LHCN-M2 (cell line): ENCODE measurements at places on chromosomes 3 and 15.
A peak's percentile ranks its signal among the peaks of the same experiment; 100 is the strongest.

GRCh38 chr3:183695569-183696364, 1.8 kb upstream of the YEATS2 start:
- DNase-seq, result no peak

GRCh38 chr15:78374436-78375393, 34.6 kb downstream of the CRABP1 start:
- DNase-seq, result no peak

GRCh38 chr3:122760453-122761271, 33.0 kb downstream of the HSPBAP1 start:
- no peak for DNase-seq

DNA sequence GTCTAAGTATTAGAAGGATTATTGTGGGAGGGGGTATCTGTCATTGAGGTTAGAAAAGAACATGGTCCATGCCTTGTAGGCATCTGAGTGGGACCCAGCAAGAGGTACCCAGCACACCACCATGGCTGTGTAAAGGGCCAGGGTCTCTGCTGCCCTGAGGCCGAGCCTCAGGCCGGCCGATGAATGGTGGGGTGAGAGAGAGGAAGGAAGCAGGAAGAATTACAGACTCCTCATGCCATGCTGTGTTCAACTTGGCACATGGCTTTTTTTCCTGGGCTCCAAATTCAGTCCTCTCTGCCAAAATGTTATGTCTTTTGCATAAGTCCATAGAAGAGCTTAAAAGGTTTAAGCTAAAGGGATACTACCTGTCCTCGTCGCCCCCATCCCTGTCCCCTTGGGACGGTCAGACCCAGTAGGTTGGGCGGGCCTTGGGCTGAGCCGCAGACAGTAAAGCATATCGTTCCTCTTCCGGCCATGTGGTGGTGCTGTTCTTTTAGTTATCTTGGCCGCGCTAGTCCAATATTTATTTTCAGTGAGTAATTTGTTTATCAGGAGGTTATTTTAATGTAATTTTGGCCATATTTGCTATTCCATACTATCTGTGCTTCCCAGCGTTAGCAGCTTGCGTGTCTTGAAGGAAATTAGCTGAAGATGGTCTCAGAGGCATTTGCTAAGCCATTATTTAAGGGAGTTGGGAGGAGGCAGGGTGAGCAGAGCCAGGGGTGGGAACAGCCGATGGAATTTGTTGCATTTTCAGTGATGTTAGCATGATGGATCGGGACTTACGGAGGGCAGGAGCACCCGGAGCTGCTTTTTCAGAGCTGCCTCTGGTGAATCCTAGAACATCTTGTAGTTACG, 152.4 kb downstream of the AGBL1 start:
- DNase-seq, result peak; percentile 30

DNA sequence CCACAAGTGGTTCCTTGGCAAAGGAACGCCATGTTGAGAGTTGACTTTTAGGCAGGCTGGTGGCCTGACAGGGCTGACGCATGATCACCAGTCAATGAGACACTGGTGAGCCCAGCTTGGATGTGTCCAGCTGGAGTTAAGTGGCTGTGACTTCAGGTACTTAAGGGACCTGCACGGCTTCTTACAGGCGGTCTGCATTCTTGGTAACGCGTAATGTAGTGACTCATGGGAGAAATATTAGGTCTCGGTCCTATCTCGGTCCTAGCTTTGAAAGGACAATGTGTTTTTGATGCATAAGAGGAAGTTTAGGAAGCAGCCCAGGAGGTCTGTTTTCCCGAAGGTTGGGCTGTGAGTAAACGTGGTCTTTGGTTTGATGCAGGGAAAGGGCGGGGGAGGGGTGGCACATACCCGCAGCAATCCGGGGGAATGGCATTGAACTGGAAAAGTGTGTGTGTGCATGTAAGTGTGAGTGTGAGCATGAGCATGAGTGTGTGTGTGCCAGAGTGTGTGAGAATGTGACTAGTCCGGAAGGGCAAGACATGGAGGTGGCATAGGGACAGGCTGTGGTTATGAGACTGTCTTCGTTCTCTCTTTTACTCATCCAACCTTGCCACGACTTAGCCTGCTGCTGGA, 55.3 kb downstream of the FAM43A start:
- DNase-seq, result peak; percentile 20

DNA sequence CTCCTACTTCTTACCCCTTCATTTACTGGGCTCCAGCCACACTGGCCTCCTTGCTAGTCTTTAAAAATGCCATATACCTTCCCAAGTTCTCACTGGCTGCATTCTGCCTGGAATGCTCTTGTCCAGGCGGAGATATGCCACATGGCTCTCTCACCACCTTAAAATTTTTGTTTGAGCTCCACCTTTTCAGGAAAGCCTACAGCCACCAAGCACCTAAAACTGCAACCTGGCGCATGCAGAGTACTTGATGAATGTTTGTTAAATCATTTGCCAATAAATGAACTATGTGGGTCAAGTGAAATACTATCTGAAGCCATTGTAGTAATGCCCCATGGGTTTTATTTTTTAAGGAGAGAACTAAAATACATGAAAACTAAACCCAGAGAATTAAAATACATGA, 54.3 kb downstream of the GLB1 start:
- DNase-seq, result no peak
